ENCODE measurements at places on chromosomes 16 and 17. TPM values are rescaled to one million over a fixed set of nuclear protein-coding genes. Genes with fewer than 3 reads are reported as not detected.

OSGIN1 gene
- 26.7 TPM for total RNA-seq

TRIM65 gene
- total RNA-seq: 38.6 TPM

PRCD gene
- total RNA-seq: not detected

FMNL1 gene
- 36.1 TPM for total RNA-seq

CD300LD gene
- not detected for total RNA-seq

TMEM92 gene
- 31.0 TPM for total RNA-seq

CARD14 gene
- total RNA-seq: 0.30 TPM

GNG13 gene
- not detected for total RNA-seq

IRX6 gene
- total RNA-seq: not detected

ELMO3 gene
- total RNA-seq: 1.5 TPM

OR4D1 gene
- not detected for total RNA-seq

C16orf89 gene
- total RNA-seq: not detected

SLFN14 gene
- total RNA-seq: not detected

SCN4A gene
- 0.03 TPM for total RNA-seq

SCNN1G gene
- total RNA-seq: 0.27 TPM

CASKIN2 gene
- total RNA-seq: 7.2 TPM

CDK5R1 gene
- total RNA-seq: 4.8 TPM

GP1BA gene
- not detected for total RNA-seq

NAA60 gene
- 52.5 TPM for total RNA-seq

CAMTA2 gene
- 33.7 TPM for total RNA-seq

TUBG1 gene
- 131 TPM for total RNA-seq

TRAF7 gene
- total RNA-seq: 44.6 TPM

CAVIN1 gene
- 438 TPM for total RNA-seq

HAS3 gene
- 46.3 TPM for total RNA-seq
